Central memory CD8-positive, alpha-beta T cell (primary cell): ENCODE measurements at places on chromosomes 4 and X.

DNA sequence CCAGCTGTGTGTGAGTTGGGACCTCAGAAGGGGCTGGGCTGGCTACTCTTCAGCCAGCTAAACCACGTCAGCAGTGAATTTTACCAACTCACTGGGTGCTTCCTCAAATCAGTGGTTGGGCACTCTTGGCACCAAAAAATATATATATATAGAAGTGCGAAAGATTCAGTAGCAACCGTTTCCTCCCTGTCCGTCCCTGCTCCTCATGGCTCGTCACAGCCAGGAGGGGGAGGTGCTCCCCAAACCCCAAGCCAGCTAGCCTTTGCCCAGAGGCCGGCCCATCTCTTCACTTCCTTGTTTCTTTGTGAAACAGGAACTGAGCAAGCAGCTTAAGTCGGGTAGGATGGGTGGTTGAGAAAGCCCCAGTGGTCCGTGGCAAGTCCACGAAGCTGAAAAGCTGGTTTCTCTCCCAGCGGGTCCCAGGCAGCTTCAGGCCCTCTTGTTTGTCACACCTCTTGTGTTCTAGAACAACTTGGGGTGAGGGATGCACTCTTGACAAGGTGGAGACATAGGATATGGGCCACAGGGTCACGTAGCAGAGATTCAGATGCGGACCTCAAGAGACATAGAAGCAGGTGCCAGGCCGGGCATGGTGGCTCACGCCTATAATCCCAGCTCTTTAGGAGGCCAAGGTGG is 6.8 kb upstream of the SASH3 start:
- DNase-seq: peak; percentile 32

GRCh38 chrX:9378980-9379696 is 85.7 kb upstream of the TBL1X start:
- DNase-seq: no peak

DNA sequence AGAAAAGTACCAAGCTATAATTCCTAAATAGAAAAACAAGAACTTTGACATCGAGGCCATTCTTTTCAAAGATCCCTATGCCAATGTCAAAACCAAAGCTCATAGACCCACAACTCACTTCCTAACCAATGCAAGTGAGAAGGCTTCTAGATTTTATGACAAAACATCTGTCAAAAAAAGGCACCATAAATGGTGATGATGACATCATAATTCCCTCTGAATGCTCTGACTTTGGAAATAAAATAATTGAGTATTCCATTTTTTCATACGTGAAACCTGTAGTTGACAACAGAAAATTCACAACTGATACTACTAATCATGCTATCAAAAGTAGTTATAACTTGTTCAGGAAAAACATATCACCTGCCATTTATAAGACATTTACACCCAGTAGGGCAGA is 8.7 kb upstream of the CABS1 start:
- no peak for DNase-seq

- no peak for DNase-seq
Measured at GRCh38 chrX:100363896-100364295, 46.2 kb downstream of the PCDH19 start.

- no peak for DNase-seq
Measured at GRCh38 chr4:82745173-82745842, 53.3 kb downstream of the SCD5 start.

- DNase-seq: no peak
Measured at GRCh38 chr4:138736362-138736761, 279.2 kb upstream of the NOCT start.

DNA sequence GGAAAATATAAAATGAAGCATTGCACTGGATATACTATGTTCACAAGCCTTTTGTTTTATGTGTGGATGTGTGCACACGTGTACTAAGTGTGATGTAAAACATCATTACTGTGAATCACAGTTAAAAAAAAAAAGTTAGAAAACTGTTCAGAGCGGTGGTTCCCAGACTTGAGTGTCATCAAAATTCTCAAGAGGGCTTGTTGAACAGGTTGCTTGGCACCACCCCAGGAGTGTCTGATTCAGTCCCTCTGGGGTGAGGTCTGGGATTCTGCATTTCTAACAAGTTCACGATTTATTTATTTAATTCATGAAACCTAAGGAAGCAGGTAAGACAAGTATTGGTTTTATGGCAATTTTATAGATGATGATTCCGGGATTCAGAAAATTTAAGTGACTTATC is 1.8 kb downstream of the CENPU start:
- DNase-seq: no peak

GRCh38 chr4:48156423-48156822 is 22.4 kb upstream of the TXK start:
- DNase-seq: no peak

DNA sequence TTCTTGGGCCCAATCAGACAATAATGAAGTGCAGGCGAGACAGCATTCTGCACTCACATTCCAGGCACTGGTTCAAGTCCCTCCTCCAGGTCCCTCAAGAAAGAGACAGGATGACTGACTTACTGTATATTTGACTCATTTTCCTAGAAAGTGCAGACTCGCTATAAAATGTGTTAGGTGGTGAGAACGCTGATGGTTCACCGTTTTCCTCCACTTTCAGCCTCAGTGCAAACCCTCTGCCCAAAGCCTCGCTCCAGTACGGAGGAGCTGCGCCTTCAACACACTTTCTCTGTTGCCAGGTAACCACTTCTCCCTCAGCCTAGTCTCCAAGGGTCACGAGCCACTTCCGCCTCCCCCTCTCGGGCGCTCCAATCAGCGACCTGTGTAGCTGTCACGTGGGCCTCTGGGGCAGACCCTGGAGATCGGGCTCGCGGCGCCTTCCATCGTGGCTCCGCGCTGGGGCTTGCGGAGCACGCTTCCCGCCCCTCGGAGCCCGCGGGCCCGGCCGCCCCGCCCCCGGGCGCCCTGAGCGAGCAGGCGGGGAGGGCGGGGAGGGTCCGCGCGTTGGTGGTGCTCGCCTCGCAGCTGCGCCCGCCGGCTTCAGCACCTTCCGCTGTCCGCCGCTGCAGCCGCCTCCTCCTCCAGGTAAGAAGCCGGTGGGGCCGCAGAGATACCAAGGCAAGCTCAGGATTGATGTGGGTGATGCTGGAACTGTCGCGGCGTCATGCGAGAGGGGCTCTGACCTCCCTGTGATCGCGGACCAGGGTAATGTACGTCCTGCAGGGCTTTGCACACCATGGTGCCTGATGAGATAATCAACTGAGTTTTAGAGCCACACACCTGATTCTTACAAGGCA is at the start of gene WDR17:
TSS of gene WDR17 (plus strand) at position 407 of the 857 bp plus-strand sequence. CDS start 45,740 bp downstream, outside the sequence.
- DNase-seq: peak; percentile 27

DNA sequence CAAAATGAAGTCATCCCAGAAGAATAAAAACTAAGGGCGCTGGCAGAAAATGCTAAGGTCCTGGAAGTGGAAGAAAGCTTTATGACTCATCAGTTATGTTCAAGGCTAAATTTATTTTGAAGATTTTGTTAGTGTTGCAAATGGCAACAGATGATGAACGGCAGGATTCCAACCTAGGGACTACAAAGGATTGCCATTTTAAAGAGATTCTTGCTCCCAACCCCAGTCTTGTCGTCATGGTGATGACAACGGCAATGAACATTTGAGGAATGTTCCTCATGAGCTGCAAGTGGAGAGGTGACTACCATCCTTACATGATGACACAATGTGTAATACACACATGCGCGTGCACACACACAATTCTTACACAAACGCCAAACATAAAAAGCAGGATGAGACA is 54.4 kb upstream of the FTHL17 start:
- DNase-seq: no peak

- peak; percentile 59 for DNase-seq
Measured at GRCh38 chr4:7843831-7844593, 95.6 kb downstream of the AFAP1 start.

- no peak for DNase-seq
Measured at GRCh38 chrX:40506201-40506985, 74.4 kb upstream of the ATP6AP2 start.

GRCh38 chr4:169202145-169202699 is 68.5 kb downstream of the SH3RF1 start:
- no peak for DNase-seq

GRCh38 chrX:119238557-119238956 is 2.5 kb downstream of the PGRMC1 start:
- no peak for DNase-seq

- DNase-seq: no peak
Measured at GRCh38 chr4:39820186-39820585, 122.2 kb downstream of the UBE2K start.

- no peak for DNase-seq
Measured at GRCh38 chr4:93828995-93829819, 654 bp downstream of the ATOH1 start.

- no peak for DNase-seq
Measured at GRCh38 chrX:42443267-42443666, 334.7 kb downstream of the PPP1R2C start.

- no peak for DNase-seq
Measured at GRCh38 chrX:48736303-48736702, 25.2 kb upstream of the GLOD5 start.

GRCh38 chr4:77579406-77580076 is 26.1 kb upstream of the CXCL13 start:
- no peak for DNase-seq

- DNase-seq: no peak
Measured at GRCh38 chr4:44861756-44862155, 135.4 kb upstream of the GNPDA2 start.

DNA sequence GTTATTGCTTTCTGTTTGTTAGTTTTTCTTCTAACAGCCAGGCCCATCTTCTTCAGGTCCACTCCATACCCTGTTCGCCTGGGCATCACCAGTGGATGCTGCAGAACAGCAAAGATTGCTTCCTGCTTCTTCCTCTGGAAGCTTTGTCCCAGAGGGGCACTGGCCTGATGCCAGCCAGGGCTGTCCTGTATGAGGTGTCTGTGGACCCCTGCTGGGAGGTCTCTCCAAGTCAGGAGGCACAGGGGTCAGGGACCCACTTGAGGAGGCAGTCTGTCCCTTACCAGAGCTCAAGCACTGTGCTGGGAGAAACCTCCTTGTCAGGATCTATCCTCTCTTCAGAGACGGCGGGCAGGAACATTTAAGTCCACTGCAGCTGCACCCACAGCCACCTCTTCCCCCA is 2.5 kb upstream of the PAGE2B start:
- DNase-seq: no peak

DNA sequence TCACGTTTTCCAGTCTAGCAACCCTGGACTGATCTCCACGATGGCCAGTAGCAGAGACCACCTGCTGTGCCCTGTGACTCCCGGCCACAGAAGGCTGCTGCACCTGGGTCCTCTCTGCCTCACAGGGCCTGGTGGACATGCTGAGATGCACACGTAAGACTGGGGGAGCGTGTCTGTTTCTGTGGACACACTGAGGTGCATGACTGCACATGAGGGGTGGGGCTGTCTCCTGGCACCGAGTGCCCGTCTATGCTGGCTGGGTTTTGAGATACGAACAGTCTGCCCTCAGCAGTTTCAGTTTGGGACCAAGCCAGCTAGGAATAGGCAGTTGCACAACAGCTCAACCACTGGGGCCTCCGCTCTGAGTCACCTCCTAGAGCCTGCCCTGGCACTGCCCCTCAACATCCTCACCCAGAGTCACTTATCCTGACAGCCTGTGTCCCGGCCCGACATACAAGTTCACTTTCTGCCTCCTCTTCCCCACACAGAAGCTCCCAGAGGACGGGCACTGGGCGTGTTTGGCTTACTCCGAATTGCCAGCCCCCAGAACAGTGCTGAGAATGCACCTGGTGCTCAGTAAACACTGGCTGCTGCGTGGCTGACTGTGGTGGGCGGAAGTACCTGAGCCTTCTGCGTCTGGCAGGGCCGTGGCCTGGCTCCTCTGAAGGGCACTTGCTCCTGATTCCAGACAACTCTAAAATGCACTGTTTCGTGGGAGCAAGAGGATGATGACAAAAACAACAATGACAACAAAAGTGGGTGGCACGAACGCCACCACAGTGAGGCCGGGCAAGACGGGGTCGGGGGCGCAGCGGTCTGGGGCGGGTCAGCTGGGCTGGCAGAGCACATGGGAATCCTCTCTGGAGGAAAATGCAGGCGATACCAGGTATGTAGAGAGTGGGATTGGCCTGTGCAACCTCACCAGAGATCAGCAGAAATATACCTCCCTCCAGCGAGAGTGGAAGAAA is 30.9 kb downstream of the RNF212 start:
- no peak for DNase-seq

DNA sequence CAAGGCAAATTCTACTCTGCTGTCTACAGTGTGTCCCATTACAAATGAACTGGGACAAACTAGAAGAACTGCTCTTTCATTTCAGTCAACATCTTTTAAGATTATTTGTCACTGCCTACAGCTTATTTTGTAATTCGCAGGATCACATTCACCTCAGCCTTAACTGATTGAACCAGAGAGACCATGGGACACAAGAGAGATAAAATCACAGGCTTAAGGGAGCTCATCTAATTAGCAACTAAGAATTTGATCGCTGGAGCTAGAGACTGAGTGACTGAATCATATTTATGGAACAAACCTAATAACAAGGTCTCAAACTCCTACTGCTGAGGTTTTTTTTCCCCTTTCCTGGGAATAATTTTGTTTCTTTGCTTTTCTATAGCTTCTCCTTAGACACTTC is 898.2 kb downstream of the PCDH18 start:
- no peak for DNase-seq

DNA sequence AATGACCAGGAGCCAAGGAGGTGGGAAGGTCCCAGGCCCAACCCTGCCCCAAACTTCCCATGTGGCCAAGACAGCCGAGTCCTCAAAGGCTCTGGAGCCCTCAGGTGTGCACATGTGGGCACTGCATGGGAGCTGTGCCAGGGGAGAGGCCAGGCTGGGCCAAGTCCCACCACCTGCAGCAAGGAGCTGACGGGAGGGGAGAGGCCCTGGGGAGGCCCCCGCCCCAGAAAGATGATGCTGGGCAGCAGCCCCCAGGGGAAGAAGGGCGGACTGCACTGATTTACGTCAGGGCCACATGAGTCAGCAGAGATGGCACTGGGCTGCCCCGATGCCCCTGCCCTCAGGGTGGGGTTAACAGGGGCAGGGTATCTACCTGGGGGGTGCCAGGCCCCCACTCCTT is 1.4 kb downstream of the L1CAM start:
- no peak for DNase-seq

- no peak for DNase-seq
Measured at GRCh38 chrX:29662759-29663503, 552.4 kb upstream of the MAGEB2 start.

DNA sequence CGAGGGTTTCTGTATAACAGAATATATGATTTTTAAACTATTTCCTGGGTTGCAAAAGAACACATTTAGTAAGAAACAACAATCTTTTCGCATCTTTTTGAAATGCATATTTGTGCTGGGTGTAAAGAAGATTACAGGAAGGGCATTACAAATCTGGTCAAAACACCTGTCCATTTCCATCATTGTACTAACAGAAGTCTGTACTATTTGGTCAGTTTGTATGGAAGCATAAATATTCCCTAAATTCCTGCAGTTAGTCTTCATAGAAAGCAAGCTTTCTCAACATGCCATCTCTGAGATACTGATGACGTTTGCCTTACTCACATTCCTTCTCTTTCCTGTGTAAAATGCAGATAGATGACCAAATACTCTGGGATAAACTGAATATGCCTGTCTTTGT is 203.3 kb downstream of the NWD2 start:
- DNase-seq: no peak

GRCh38 chr4:180059216-180059881 is 2183.9 kb upstream of the TENM3 start:
- no peak for DNase-seq
